ENCODE measurements at places on chromosomes 7 and 10.
A peak's percentile ranks its signal among the peaks of the same experiment; 100 is the strongest.

GRCh38 chr10:31549896-31550295, 230.9 kb downstream of the ZEB1 start:
- DNase-seq: no peak

DNA sequence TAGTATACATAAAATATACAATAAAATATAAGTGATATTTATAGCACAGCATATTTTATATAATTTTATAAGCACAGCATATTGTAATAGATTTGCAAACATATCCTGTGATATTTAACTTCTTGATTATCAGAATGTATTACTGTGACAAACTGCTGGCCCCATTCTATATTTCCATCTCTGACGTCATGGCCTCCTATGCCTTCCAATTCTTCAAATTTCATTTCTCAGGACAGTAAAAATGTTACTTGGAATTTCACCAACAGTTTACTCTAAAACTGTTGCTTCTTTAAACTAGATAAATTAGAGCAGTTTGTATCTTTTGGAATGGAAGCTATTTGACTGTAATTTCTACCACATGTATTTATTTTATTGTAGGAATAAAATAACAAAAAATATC, 102.5 kb upstream of the SLC25A13 start:
- no peak for DNase-seq

- no peak for DNase-seq
Measured at GRCh38 chr10:14692344-14693076, 82.2 kb downstream of the FAM107B start.

DNA sequence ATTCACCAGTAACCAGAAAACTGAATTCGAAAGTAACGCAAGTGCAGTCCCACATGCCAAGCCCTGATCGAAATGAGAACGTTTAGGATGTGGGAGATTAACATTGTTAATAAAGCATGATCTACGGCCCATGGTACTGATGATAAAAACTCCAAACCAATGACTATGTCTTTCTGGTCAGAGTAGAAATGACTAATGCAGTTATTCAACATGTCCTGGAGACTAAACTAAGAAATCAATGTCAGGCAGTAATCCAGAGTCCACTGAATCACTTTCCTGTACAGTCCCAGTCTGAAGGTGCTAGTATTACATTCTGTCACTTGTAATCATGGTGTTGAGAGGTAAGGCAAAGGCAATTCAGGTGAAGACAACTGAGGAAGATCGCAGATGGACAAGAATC, 14.4 kb downstream of the NPSR1 start:
- DNase-seq: no peak

DNA sequence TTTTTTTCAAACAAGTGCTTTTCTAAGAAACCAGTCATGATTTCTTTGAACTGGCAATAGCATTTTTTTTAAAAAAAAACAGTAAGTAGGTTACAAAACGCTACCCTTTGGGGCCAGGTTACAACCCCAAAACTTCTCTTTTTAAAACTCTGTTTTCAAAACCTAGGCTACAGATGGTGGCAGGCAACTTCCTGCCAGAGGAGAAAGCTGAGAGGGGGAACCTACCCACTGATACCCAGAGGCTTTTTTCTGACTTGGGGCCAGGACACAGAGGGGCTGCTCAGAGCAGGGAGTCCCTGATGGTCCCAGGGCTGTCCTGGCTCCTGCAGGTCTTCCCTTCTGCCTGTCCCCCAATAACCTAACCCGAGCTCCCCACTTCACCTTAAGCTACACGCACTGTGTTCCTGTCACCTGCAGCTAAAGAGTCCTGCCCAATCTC, 6.9 kb downstream of the STN1 start:
- DNase-seq: peak; percentile 65

DNA sequence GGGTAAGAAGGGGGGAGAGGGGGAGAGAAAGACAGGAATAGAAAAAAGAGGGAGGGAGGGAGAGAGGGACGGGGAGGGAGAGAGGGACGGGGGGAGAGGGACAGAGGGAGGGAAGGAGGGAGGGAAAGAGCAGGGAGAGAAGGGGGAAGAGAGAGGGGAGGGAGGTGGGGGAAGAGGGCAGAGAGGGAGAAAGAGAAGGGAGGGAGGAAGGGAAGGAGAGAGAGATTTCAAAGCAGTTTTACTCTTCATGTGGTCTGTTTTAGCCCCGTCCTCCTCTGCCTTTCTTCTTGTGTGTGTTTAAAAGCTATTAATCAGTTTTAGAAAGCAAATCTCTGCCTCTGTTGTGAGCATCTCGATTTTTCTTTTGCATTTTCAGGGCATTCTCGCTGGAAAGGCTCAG, 237.0 kb downstream of the WDR37 start:
- no peak for DNase-seq

GRCh38 chr7:20310963-20311742, 19.5 kb upstream of the ITGB8 start:
- DNase-seq: no peak

- DNase-seq: no peak
Measured at GRCh38 chr7:136134503-136134902, 157.3 kb upstream of the MTPN start.

DNA sequence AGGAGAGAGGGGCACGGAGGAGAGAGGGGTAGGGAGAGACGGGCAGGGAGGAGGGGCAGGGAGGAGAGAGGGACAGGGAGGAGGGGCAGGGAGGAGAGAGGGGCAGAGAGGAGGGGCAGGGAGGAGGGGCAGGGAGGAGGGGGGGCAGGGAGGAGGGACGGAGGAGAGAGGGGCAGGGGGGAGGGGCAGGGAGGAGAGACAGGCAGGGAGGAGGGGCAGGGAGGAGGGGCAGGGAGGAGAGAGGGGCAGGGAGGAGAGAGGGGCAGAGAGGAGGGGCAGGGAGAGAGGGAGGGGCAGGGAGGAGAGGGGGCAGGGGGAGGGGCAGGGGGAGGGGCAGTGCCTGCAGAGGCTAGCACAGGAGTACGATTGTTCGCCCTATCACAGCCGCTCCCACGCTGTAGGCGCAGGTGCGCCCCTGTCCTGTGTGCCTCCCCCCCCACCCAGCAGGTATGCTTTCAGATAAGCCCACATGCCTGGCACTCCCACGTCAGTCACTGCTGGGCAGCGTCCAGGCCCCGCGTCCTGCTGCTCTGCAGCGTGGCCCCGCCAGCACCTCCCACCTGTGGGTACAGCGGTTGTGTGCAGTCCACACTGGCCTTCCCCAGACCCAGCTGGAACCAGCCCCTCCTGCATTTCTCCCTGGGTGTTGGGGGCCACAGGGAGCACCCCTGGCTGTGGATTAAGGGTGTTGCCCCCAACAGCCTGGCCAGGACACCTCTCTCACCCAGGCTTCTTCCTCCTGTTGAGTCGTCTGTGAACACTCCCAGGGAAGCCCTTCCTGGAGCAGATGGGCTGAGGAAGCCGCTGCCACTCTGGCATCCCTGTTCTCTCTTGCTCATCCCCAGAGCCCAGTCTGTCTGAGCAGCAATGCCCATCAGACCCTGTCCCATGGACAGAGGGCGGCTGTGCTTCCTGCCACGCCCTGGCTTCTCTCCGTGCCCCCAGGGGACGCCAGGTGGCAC, 10.8 kb downstream of the NKX6-2 start:
- no peak for DNase-seq

- no peak for DNase-seq
Measured at GRCh38 chr10:82267014-82267413, 392.0 kb downstream of the NRG3 start.

GRCh38 chr10:112235920-112236319, 47.3 kb upstream of the TECTB start:
- no peak for DNase-seq

- no peak for DNase-seq
Measured at GRCh38 chr7:128105228-128106022, 74.2 kb upstream of the LRRC4 start.

DNA sequence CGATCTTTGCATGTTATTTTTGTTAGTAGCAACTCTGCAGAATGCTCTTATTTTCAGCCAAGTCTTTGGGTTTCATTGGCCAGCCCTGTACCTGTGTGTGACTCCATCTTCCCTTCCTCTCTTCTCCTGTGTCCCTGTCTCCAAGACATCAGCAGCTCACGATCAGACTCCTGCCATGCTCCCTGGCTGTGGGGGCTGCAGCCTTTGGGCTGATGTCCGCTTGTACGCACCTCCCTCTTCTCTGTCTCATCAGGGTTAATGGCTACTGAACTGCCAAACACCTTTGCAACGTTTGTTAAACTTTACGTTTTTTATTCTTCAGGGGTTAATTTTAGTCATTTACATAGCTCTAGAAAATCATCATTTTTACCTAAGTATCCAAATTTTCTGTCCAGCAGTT, 103.5 kb upstream of the RET start:
- no peak for DNase-seq

- no peak for DNase-seq
Measured at GRCh38 chr10:7015457-7015856, 395.4 kb downstream of the SFMBT2 start.

DNA sequence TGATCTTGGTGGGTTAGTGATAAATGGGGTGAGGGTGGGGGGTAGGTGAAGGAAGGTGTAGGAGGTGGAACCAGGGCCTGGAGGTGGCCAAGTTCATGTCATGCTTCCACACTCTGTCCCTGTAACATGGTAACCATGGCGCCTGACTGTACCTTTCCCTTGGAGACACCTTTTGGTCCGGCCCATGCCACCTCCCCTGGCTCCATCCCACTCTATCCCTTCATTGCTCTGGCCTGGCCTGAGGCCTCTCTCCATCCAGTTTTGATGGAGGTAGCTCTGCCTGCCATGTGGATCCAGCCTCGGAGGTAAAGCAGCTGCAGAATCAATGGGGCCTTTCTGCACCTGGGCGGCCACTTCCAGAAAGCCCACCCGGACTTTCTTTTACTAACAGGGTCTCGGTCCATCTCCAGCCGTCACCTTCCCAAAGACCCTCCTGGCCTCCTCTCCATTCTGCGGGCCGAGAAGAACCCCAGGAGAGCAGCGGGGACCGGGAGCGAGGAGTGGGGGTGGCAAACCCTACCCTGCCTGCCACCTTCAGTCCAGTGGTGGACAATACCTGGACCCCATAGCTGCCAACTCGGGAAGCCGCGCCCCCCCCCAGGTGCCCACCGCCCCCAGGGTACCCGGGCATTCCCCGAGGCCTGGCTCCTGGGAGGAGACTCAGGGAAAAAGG, 504 bp upstream of the TRRAP start:
- no peak for DNase-seq

GRCh38 chr10:96973809-96974747, 142.0 kb downstream of the LCOR start:
- DNase-seq: no peak

DNA sequence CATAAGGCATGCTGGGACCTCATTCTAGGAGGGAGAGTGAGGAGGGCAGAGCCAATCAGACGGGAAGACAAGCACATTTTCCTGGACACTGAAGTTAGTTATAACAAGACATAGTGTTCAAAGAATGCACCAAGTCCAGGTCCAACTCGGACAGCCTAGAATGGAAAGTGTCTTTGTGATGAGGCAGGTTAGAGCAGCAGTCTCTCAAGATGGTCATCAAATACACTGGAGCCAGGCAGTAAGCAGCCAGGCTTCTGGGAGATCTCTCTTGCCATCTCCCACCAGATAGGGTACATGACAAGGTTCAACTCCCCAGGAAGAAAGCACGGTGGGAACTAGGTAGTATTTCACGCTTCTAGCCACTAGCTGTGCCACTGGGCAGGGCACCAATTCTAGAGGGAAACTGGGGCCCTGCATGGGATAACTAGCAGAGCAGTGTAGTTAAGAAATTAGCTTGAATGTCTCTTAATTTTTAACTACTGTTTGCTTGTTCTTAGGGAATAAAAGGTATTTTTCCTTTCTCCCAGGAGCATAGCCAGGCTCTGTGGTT, 7.6 kb upstream of the GPAM start:
- DNase-seq: no peak

GRCh38 chr7:27197137-27198042, 2.5 kb downstream of the HOXA13 start:
- no peak for DNase-seq

GRCh38 chr10:22712211-22712955, 2.0 kb downstream of the PIP4K2A start:
- DNase-seq: no peak
